ENCODE measurements at places on chromosomes 2 and 18.

GRCh38 chr18:6775237-6775636 is 45.7 kb downstream of the ARHGAP28 start:
- DNase-seq, result no peak

DNA sequence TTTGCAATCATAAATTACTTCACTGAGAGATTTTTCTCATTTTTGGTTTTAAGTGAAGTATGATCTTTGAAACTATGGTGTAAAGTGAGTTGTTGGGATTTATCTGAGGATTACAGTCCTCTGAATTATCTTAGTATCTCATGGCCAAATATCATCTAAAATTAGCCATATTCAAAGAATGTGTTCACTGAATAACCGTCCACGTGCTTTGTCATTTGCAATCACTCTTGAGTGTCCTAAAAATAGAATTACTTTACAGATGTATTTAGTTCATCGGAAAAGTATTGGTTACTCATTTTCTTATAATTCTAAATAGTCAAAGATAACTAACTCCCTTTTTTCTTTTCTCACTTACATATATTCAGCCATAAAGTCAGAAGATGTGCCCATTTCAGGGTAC is 141.2 kb downstream of the RTN4 start:
- DNase-seq, result no peak

GRCh38 chr2:199302851-199303250 is 154.9 kb downstream of the SATB2 start:
- DNase-seq, result no peak

DNA sequence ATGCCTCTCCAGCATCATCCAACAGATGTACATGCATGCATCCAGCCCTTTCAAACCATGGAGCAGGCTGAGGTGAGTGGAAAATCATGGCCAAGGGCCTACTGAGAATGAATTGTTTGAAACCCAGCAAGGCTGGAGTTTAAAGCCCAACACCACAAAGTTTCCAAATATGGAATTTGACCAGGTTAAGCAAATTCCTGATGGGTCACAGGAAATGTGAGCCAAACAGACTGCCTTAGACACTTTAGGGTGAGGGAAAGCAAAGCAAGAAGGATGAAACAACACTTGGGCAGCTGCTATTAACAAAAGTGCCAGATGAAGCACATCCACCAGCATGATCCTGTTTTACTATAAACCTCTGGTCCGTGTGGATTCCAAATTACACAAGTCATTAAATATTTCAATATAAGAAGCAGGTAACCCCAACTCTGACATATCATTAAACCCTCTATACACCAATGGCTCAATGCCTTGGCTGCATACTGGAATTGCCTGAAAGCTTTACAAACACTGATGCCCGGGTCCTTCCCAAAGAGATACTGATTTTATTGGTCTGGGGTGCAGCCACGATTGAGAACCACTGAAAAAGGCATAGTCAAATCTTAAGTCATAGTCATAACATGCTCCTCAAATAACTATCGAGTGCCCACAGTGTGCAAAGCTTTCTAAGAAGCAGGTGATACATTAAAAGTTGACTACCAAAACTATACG is 9.1 kb downstream of the KLF7 start:
- DNase-seq, result no peak

GRCh38 chr2:232672588-232672987 is 24.5 kb upstream of the GIGYF2 start:
- DNase-seq, result no peak
